ENCODE measurements at places on chromosomes 16 and 17. TPM values are rescaled to one million over a fixed set of nuclear protein-coding genes. Genes with fewer than 3 reads are reported as not detected.

The TAT gene
- not detected for total RNA-seq

The KRTAP4-3 gene
- total RNA-seq: not detected

The PPL gene
- total RNA-seq: 0.27 TPM

The PARD6A gene
- total RNA-seq: 4.2 TPM

The COL1A1 gene
- 0.30 TPM for total RNA-seq

The SYT17 gene
- 2.8 TPM for total RNA-seq

The GPR142 gene
- total RNA-seq: not detected

The SNTB2 gene
- 102 TPM for total RNA-seq

The TLCD3B gene
- total RNA-seq: 0.56 TPM

The HOXB2 gene
- 35.6 TPM for total RNA-seq

Measured in A375 (cell line).